Islet precursor cell (in vitro differentiated cells): ENCODE measurements at places on chromosomes 7 and 10.

DNA sequence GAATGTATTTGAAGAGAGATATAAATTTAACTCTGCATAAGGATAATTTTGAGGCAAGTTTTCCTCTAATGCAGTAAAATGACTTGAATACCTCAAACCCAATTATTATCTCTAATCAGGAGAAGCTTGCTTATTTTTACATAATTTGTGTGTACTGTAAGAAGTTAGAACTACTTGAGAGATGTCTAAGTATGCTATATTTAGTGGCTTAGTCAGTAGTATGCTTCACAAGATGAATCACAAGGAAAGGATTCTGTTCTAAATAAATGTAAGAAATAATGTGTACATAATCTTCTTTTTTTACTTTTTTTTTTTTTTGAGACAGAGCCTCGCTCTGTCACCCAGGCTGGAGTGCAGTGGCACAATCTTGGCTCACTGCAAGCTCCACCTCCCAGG is 13.7 kb downstream of the PHTF2 start:
- DNase-seq: no peak

DNA sequence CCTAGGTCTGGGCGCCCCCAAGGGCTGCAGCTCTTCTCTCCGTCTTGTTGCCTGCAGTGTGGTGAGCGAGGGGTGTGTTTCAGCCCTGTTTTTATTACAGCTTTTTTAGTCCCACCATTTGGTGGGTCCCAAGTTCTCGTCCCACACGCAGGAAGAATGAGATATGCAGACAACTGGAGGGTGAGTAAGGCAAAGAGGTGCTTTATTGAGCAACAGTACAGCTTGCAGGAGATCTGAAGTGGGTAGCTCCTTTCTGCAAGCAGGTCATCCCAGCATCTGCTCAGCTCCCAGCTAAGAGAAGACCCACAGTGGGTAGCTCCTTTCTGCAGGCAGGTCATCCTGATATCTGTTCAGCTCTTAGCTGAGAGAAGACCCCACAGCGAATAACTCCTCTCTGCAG is 28.2 kb downstream of the C10orf67 start:
- no peak for DNase-seq

DNA sequence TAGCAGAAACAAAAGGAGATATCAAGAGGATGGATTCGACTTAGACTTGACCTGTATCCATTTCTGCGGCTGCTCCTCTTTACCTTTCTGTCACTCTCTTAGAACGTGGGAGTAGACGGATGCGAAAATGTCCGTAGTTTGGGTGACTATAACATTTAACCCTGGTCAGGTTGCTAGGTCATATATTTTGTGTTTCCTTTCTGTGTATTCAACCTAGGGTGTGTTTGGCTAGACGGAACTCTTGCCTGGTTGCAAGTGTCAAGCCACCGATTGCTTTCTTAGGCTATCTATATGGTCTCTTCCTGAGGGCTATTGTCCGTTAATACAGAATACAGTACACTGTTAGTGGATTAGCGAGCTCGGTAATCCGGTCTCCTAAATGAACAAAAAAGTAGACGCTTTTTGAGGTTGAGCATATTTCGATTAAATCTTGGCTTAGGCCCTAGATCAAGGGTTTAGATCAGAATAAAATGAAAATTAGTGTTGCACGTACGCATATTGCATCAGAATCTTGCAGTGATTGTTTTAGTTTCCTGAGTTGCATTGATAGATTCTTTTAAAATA is 1.2 kb downstream of the PTEN start:
- no peak for DNase-seq

DNA sequence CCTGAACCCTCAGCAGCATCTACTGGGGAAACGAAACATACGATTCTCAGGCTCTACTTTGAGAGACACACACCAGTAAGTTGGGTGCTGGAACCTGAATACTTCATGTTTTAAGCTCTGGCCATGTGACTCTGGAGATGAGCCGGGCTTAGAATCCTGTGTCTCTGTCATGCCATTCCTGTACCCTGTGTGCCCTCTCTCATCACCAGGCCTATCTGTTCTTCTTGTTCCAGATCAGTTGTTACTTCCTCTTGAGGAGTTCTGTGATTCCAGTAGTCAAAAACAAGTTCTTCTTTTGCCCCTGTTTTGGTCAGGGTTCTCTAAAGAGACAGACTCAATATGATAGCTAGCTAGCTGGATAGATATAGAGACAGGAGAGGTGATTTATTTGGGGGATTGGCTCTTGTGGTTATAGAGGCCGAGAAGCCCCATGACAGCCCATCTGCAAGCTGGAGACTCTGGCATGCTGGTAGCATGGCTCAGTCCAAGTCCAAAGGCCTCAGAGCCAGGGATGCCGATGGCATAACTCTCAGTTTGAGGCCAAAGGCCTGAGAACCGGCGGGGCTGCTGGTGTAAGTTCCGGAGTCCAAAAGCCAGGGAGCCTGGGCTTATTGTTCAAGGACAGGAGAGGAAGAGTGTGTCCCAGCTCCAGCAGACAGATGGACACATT is 54.3 kb downstream of the CHN2 start:
- no peak for DNase-seq

DNA sequence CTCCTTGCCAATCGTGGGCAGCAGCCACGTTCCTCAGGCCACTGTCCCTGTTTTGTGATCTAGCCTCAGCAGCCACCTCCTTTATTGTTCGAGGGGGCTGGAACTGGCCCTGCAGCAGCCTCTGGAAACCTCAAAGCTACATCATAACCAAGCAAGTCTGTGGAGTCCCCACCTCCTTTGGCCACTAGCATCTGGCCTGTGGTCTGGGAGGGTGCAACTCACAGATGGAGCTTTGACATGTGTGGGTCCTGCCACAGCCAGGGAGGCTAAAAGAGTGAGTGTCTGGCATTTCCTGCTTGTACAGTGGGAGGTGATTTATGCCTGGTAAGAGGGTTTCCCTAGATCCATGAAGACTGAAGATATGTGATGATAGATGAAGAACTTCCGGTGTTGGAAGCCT is 32.3 kb upstream of the NUB1 start:
- peak; percentile 54 for DNase-seq

DNA sequence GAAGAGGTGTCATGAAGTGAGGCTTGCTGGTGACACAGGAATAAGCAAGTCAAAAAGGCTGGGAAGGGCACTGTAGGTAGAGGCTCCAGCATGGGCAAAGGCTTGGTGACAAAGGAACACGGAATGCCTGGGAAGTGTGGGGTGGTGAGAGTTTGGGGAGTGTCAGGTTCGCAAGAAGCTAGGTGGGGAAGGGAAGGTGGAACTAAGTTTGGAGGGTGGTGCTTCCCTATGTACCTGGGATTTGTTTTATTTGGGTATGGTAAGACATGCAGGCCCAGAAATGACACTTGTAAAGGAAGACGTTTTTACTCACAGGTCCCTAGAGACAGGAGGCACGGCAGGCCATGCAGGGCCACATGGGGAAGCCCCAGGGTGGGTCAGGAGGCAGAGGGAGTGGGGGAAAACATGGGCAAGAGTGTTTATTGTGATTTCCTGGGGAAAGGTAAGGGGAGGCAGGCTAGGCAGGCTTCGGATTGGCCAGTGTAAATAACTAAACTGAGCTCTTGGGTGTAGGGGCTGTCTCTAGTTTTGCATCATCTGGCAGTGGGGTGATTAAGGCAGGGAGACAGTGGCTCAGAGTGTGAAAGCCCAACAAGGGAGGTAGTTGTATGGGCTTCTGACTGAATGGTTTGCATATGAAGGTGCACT is 52.1 kb downstream of the SH2D4B start:
- DNase-seq: no peak

- no peak for DNase-seq
Observed at GRCh38 chr10:11720260-11720741, 21.9 kb upstream of the ECHDC3 start.

DNA sequence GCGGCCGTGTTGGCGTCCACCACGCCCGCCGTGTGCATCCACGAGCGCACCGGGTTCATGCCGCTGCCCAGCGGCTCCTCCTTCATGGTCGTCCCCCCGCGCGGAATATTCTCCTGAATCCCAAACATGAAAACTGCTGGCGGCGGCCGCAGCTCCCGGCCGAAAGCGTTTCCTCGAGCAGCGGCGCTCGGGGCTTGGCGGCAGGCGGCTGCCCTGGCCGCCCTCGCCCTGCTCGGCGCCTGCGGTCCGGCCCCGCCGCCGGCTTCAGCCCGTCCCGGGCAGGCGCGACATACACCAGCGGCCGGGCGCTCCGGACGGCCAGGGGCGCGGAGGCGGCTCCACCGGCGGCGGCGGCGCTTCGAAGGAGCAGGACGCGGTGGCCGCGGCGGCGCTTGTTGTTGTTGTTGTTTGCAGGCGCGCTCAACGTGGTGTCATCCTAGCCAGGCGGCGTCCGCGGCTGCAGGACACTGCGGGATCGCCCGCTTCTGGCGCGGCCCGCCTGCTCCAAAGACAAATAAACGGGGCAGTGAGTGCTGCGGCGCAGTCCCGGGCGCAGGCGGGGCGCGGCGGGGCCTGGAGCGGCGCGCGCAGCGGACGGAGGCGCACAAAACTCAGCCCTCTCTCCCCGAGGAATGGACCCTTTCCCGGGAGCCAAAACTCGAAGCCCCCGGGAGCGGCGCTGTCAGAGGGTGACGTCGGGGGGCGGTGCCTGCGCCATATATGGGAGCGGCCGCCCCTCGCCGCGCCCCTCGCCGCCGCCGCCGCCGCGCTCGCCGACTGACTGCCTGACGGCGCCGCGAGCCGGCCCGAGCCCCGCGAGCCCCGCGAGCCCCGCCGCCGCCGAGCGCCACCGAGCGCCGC is at the start of gene EBF3:
Gene EBF3, minus strand, starts transcription at position 634 of the 861 bp plus-strand sequence. Its CDS starts 506 bp downstream, at position 128.
- peak; percentile 88 for DNase-seq

- no peak for DNase-seq
Observed at GRCh38 chr10:99943908-99944307, 65.8 kb downstream of the DNMBP start.

- DNase-seq: no peak
Observed at GRCh38 chr7:26485367-26485934, 193.8 kb downstream of the SNX10 start.

DNA sequence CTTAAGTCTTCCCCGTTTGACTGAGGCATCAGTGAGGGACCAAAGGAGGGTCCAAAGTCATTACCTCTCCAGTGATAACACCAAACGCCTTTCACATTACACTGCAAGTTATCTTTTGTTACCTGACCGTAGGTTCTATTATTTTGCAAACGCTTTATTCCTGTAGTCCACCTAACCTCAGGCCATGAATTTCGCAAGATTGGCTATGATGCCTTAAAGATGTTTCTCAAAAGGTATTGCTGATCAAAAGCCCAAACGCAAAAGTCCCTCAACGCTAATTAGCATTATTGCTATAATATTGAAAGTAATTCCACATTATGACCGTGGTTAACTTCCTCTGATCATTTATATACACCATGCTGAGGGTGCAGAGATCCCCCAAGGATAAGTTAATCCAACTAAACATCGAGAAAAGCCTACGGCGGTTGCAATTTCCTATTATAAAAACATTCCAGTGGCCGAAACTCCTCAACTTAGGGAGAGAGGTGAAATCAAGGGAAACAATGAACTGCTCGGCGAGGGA is 649 bp downstream of the DNA2 start:
- DNase-seq: no peak

- no peak for DNase-seq
Observed at GRCh38 chr7:152968514-152968913, 209.0 kb downstream of the ACTR3B start.

DNA sequence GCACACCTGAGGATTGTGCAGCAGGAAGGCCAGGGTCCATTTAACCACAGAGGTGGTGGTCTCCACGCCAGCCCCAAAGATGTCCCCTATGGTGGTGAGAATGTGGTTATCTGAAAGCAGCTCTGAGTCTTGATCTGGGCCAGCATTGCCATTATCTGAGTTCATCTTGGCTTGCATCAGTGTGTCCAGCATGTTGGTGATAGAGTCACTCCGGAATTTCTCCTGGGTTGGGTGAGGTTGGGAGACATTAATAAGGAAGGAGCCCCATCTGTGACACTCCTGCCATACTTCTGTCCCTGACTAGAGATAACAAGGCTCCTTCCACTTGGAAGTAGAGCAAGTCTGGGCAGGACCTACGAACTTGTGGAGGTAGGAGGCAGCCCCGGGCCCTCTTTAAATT is 4.2 kb downstream of the CYP17A1 start:
- DNase-seq: peak; percentile 38

DNA sequence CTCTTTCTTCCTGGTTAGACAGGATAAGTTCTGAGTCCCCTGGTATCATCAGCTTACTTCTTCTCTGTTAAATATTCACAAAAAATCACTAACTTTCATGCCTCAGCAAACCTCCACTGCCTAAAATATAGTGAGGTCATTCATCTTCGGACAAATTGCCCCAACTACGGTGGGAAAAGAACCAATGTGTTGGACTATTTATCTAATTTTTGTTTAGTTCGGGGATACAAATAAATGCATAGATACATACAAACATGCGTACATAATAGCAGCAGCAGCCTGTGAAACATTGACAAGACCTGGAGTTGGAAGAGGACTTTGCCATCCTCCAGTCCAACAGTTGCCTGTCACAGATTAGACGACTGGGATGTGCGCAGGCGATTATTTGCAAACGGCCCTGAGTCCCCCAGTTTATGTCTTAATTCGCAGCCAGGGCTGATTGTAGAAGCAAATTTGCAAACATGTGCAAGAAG is 51.5 kb downstream of the EGFR start:
- DNase-seq: no peak

DNA sequence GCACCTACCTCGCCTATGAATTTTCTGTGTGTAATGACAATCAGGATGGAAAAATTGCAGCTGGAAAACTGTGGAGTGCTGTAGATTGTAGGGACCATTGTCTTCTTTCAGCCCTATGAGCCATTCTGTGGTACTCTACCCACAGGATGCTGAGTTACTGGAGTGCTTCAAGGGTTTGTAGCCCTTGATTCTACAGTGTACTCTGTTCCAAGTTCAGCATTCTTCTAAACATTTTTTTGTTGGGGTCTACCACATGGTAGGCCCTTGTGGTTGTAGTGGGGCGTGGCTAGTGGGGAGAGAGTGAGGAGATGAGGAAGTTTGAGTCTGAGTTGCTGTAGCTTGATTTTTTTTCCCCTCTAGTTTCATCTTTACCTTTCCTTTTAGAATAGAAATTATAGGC is 33.5 kb downstream of the REEP3 start:
- DNase-seq: no peak

DNA sequence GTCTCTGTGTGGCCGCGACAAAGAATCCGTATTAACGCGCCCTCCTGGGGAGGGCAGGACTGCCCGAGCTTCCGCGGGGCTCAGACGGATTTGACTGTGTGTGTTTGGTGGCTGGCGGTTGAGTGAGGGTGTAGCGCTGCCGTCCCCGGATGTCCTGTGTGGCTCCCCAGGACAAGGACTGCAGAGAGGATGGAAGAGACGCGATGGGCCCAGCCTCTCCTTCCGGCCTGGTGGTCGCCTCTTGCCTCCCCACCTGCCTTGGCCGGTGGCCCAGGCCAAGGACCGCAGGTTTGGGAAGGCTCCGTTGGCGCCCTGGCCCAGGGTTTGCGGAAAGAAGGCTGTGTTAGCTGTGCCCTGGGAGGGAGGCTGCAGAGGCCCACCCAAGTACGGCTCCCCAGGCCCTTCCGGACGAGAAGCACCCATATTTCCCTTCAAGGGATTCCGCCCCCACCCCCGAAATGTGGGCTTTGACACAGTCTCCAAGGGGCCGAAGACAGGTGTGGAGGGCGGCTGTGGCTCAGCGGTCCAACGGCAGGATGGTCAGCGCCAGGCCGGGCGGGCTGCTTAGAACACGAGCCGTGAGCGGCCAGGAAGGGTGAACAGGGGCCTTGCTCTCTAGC is 2.3 kb downstream of the UNCX start:
- no peak for DNase-seq

GRCh38 chr10:102384606-102385429 is 10.7 kb upstream of the NFKB2 start:
- no peak for DNase-seq
